ENCODE measurements at places on chromosomes 2 and 18.

DNA sequence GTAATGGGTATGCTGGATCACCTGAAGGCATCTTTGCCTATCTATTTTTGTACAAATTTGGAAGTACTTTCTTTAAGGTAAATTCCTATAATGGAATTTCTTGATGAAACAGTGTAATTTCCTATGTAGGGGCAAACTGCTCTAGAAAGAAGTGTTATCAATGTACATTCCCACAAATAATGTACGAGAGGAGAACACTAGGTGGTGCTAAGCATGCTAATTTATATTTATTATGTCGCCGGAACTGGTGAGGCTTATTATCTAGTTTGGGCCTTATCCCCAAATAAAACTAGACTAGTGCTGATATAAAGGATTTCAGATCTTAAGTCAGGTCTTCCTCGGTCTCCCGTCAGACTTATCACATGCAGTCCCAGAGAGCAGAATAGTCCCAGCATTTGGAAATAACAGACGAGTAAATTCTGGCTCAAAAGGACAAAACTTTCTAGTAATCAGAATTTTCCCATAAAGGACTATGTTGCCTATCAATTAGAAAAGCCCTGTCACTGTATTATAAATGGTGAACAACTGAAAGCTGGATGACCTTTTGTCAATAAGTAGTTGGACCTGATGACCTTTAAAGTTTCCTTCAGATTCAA, 86.9 kb upstream of the RBBP8 start:
- DNase-seq: no peak

DNA sequence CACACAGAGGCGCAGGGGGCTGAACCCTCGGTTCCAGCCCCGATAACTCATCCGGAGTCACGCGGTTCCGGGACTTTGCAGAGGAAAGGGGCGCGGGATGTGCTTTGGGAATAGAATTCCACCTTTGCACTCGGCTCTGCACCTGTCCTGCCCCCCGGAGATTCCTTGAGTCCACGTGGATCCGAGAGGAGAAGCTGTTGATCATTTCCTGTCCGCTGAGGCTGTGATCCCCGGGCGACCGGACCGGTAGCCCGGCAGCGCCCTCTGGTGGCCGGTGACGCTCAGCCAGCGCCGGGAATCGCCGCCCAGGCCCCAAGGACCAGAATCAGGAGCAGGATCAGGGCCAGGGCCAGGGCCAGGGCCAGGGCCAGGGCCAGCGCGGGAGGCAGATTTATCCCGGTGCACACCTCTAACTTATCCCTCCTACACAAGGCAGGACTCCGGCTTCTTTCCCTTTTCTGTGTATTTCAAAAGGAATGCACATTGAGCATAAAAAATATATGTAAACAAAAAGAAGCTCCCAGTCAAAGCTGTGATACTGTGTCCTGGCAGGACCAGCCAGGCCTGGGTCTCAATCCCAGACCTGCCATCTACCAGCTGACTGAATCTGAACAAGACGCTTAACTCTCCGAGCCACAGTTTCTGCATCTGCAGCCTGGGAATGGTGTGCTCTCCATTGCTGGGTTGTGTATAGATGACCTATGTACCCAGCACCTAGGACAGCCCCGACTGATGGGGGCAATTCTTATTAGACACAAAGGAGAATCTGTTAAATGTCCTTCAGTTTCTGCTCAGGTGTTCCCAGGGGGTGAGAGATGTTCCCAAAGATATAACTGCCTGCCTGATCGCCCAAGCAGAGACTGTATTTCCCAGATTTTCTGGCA, 8.5 kb upstream of the SPATA3 start:
- peak; percentile 4 for DNase-seq

DNA sequence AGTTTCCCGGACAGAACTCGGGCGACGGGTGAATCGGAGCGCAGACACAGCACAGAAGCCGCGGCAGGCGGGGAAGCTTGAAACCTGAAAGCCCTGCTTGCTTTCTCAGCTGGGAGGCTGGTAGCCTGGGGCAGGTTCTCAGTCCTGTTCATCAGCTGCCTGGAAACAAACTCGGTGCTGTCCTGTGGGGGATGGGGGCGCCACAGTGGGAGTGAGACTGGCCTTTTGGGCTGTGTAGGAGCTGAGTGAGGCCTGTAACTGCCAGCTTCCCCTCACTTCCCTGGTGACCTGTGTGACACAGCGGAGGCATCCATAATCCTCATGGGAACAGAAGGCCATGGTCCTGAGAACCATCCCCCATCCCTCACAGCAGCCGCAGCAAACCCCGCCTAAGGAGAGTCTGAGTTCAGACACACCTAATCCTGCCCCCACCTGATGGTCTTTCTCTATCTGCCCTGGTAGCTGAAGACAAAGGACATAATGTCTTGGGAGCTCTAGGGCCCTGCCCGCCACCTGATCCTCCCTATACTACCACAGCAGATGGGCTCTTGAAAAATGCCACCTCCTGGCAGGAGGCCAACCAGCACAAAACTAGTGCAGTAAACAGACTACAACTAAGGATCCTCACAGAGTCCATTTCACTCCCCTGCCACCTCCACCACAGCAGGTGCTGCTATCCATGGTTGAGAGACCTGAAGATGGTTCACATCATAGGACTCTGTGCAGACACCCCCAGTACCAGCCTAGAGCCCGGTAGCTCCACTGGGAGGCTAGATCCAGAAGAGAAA, 52.7 kb upstream of the LDLRAD4 start:
- no peak for DNase-seq

GRCh38 chr2:211014376-211014775, 458.0 kb downstream of the CPS1 start:
- DNase-seq: no peak

GRCh38 chr2:20291106-20291564, 59.5 kb downstream of the PUM2 start:
- DNase-seq: no peak

- no peak for DNase-seq
Measured at GRCh38 chr2:60104514-60105505, 448.6 kb downstream of the BCL11A start.

GRCh38 chr2:72949045-72949444, 31.7 kb downstream of the EMX1 start:
- DNase-seq: no peak

DNA sequence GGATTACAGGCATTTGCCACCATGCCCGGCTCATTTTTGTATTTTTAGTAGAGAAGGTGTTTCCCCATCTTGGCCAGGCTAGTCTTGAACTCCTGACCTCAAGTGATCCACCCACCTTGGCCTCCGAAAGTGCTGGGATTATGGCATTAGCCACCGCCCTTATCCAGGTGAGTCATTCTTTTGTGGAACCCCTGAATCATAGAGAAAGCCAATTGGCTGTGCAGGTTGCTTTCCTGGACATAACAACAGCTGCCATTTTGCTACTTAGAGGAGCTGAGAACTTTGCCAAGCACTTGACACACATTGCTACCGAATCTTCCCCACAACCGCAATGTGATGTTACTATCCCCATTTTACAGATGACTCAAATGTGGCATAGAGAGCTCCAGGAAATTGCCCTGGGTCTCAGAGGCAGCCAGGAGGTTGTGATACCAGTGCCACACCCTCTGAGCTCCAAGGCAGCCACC, 36.0 kb downstream of the SETBP1 start:
- DNase-seq: no peak

GRCh38 chr18:47898696-47899095, 31.8 kb downstream of the SMAD2 start:
- DNase-seq: peak; percentile 63

DNA sequence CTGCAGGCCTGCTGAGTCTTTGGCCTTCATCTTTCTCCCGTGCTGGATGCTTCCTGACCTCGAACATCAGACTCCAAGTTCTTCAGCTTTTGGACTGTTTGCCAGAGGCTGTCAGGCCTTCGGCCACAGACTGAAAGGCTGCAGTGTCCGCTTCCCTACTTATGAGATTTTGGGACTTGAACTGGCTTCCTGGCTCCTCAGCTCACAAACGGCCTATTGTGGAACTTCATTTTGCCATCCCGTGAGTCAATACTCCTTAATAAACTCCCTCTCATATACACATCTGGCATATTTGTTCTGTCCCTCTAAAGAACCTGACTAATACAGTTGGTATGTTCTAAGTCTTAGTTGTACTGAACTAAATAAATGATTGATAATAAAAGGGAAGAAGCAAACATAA, 702.8 kb upstream of the LINC00305 start:
- no peak for DNase-seq

GRCh38 chr2:23449413-23449812, 64.4 kb downstream of the KLHL29 start:
- no peak for DNase-seq

DNA sequence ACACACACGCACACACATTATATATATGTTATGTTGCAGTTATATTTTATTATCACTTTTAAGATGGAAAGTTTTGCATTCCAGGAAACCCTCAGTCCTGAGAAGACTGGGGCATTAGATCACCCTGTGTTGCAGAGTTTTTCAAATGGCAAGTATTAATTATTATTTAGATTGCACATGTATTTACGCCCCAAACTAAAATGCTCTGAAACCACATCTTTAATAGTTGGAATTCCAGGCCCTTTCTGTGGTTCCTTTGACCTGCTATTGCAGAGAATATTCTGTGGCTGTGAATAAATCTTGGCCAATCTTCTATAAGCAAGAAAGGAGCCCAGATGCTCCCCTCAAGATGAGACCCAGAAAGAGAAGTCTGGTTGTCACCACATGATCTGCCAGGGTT, 427.0 kb upstream of the TNP1 start:
- DNase-seq: no peak

- DNase-seq: no peak
Measured at GRCh38 chr2:38528008-38528442, 74.7 kb downstream of the HNRNPLL start.

GRCh38 chr2:162333968-162334367, 10.0 kb upstream of the GCA start:
- DNase-seq: no peak

- no peak for DNase-seq
Measured at GRCh38 chr18:35682281-35682867, 100.8 kb downstream of the GALNT1 start.

DNA sequence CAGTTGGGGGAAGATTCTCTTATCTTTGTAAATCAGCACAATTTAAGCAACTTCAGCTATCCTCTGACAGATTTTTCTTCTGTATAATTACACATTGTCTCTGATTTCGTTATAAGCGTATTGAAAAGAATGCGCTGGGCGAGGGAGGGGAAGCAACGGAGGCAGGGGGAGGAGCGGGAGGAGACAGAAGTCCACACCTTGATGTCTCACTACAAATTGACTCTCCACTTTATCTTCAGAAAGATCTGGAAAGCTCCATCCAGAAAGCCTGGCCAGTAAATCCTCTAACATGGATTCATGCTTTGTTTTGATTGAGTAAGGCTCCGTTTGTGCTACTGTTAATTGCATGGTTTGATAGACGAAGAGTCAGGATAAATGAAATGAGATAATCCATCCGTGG, 76.6 kb downstream of the SMIM21 start:
- no peak for DNase-seq

DNA sequence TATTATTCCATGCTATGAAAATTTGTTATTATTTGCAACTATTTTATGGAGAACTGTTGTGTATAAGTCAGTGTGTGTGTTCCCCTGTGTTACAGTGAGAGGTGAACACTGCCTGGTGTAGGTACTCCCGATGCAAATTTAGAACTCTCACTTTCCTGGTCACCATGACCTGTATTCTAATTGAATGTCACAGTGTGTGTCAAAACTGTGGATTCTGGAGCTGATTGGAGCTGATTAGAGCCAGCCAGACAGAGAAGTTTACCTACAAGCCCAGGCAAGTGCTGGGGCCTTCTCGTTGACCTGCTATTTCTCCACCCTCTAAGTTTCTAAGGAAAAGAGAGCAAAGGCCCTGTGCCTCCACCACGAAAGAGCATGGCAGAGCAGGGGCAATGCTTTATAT, 216.0 kb downstream of the NYAP2 start:
- DNase-seq: no peak

DNA sequence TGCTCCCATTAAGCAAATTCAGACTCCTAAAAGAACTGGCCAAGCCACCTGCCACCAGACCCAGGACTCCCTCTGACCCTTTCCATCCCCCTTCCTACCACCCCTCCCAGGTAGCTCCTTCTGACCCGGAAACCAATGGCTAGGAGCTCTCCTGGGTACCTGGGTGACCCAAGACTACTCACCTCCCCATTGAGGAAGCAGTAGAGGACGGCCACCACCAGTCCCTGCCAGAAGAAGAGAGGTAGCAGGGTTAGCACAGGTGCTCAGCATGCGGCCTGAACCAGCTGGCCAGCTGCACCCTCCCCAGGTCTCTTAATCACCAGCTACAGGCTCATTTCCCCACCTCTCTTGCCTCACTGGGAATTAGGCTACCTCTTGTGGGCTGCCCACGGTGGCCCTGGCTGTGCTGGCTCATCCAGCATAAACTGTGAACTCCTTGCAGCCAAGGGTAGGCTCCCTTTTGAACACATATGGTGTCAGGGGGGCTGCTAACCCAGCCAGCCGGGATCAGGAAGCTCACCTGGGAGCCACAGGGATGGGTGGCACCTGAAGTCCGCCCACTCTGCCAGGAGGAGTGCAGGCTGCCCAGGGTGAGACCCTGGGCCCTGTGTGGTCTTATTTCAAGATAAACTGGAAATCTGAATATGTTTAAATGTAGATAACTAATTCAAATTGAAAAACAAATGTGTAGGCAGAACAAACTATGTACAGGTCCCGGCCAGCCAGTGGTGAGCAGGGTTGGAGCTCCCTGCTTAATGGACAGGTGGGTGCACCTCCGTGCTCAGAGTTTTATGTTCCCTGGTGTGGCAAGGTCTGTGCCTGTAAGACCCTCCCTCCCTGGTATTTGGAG, 9.9 kb downstream of the TMEM37 start:
- DNase-seq: no peak

DNA sequence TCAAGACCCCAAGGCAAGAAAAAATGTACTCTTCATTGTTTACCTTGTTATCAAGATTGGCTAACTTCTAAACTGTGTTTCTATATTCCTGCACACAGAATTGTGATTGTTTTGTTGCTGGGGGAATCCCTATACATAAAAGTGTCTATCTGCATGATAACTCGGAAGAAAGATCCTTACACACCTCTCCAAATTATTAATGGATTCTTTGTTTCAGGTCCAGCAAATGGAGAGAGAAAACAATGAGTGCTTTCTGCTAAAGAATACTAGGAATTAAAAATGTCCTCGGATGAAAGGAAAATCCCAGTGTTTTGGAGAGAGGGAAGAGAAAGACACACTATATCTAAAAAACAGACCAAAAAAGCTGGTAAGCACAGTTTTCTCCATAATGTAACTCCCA, 6.2 kb upstream of the DAPL1 start:
- DNase-seq: no peak

DNA sequence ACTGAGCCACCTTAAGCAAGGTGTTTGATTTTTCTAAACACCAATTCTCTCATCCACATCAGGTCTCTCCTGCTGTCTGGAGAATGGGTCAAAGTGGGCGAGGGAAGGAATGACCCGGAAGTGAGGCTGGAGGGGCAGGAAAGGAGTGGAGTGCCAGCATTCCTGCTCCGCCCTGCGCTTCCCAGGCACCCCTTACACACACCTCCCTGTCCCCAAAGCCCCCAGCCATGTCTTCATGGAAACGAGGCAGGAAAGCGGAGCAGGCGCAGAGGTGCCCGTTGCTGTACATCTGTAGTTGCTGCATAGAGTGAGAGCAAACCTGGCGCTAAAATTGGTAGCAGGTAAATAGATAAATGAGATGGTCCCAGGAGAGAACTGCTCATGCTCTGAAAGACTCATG, 27.2 kb upstream of the NT5DC4 start:
- DNase-seq: no peak
